GM06990 (cell line): ENCODE measurements at places on chromosomes 7 and 10.

DNA sequence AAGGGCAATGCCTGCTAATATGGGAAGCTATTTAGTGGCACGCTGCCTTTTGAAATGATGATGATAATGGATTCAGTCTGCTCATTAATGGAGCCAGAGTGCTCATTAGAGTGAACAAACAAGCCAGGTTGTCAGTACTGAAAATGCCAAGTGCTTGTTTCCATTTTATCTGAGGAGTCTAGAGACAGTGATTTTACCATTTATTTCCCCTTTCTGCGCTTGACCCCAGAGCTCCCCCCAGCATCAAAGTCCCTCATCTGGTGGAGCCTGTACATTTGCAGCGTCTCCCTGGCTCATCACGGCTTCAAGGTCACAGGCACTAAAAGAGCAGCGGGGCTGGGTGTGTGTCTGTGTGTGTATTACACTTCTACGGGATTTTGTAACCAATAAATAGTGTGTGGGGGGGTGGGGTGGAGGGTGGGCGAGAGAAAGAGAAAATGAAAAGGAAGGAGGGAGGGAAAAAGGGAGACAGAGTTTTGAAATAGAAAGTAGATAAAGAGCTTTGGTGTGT, 553.8 kb downstream of the TFEC start:
- no peak for DNase-seq

DNA sequence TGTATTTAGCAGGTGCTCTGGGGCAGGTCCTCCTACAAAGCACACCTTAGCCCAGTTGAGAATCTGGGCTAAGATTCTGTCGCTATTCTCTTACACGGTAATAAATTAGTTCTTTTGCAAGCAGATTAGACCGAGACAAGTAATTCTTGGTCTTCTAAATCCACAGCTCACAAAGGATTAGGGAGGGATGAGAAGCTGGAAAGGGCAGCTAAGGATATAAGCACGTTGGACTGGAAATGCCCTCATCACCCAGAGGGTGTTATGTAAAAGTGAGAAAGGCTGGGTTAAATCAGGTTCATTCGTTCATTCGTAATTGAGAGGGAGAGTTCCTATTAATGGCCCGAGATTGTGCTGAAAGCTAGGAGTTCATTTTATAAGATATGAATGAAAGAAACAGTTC, 41.8 kb downstream of the PFKFB3 start:
- DNase-seq: no peak

GRCh38 chr10:86254081-86254480, 112.5 kb downstream of the GRID1 start:
- no peak for DNase-seq

- DNase-seq: no peak
Observed at GRCh38 chr10:87593702-87594101, 66.0 kb upstream of the PAPSS2 start.

- DNase-seq: no peak
Observed at GRCh38 chr7:2687881-2688318, at the start of gene AMZ1. AMZ1 (plus strand) TSS chr7:2688202; CDS start chr7:2700452, 12,250 bp downstream.

DNA sequence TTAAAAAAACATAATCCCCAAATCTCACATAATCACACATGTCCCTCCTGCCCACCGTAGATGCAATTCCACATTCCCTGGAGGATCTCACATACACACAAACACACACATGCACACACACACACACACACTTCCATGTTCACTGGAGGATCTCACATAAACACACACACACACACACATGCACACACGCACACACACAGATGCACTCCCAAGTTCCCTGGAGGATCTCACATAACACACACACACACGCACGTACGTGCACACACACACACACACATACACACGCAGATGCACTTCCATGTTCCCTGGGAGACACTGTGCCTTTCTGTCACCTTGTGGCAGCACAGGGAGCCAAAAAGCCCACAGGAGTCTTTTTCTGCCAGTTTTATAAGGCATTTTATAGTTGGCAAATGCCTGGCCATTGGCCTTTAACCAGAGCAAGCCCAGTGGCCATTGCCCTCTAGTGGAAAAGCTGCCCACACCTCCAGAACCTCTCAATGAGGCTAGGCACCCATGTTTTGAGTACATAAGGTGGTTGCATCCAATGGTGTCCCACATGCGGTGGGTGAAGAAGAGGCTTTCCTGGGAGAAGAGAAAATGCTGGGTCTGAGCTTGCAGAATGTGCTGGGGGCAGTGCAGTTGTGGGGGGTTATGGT, 115.4 kb upstream of the ACBD5 start:
- no peak for DNase-seq

- no peak for DNase-seq
Observed at GRCh38 chr10:77541247-77541646, 96.4 kb downstream of the KCNMA1 start.
